Stimulated activated naive CD8-positive, alpha-beta T cell treated with anti-CD3 and anti-CD28 coated beads, Interleukin-15, Interleukin-2, amounts not matched to agents 100 U/mL and 50 U/mL, for 24 hours (primary cell): ENCODE measurements at places on chromosomes 7 and 10.
A peak's percentile ranks its signal among the peaks of the same experiment; 100 is the strongest.

DNA sequence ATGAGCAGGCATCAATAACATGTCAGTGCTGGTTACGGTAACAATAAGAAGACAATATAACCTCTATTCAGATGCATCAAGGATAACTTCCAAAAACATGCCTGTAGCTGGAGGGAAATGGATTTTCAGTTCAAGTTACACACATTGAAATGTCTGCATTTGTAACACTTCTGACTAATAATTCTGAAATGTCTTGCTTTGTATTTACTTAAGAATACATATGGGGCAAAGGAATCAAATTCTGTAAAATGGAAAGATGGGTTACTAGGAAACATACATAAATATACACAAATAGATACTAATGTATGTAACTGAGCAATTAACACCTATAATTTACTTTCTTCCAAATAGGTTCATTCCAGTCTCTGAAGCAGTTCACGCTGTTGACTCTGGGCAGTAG, 18.6 kb upstream of the MTPN start:
- no peak for DNase-seq

- no peak for DNase-seq
Measured at GRCh38 chr7:102173669-102174068, 113.0 kb upstream of the SH2B2 start.

- DNase-seq, result no peak
Measured at GRCh38 chr10:11856678-11857077, 33.5 kb downstream of the PROSER2 start.

DNA sequence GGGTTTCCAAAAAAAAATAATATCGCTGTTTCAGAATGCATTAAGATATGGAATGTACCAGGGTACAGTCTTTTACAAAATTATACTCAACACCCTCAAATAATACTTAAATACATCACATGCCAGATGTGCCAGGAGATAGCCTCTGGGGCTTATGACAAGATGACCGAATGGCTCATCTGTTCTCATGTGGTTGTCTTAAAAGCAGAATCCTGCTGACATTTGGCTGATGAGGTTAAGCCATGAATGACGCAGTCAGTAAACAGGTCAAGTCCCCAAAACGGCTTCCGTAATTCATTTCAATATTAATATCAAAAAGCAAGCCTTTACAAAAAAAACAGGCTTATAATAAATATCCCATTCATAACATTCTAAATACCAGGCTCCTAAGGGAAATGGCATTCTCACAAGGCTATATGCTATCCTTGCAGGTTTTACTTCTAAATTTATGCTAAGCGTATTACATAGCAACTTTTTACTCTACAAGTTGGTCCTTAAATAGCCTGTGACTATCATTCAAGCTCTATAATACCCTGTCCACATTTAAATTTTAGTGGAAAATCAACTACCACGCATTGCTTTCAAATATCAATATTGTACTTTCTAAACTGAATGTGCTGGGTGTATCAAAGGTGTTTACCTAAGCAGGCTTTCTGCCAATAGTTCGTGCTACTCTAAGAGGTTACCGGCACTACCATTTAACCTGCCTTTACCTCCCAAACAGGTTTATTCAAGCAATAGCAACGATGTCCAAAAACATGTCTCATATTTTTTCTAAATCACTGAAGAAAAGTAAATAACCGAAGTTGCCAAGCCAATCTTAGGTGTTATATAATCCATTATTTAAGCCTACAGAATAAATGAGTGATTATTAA, 15.6 kb downstream of the SMURF1 start:
- no peak for DNase-seq

- no peak for DNase-seq
Measured at GRCh38 chr7:136144182-136144581, 167.0 kb upstream of the MTPN start.

- no peak for DNase-seq
Measured at GRCh38 chr7:111168182-111168581, 77.3 kb downstream of the LRRN3 start.

GRCh38 chr7:2477447-2478398, 1.5 kb upstream of the GRIFIN start:
- peak; percentile 75 for DNase-seq

GRCh38 chr7:97959046-97959445, 30.9 kb downstream of the OCM2 start:
- DNase-seq, result no peak
